ENCODE measurements at places on chromosomes 11 and 22.
A peak's percentile ranks its signal among the peaks of the same experiment; 100 is the strongest.

- DNase-seq = no peak
These were observed 38.6 kb upstream of the CARS1 start for GRCh38 chr11:3095712-3096361.

GRCh38 chr11:35126000-35126878 lies 12.7 kb upstream of the CD44 start:
- peak; percentile 57 for DNase-seq

- no peak for DNase-seq
These were observed 6.1 kb downstream of the CARNS1 start for GRCh38 chr11:67421430-67422031.

- DNase-seq = no peak
These were observed 106.7 kb upstream of the OR9G4 start for GRCh38 chr11:56855217-56855616.

- no peak for DNase-seq
These were observed 4.0 kb downstream of the JAM3 start for GRCh38 chr11:134072844-134073243.

- DNase-seq = no peak
These were observed 11.4 kb upstream of the KCNJ1 start for GRCh38 chr11:128878455-128878854.

DNA sequence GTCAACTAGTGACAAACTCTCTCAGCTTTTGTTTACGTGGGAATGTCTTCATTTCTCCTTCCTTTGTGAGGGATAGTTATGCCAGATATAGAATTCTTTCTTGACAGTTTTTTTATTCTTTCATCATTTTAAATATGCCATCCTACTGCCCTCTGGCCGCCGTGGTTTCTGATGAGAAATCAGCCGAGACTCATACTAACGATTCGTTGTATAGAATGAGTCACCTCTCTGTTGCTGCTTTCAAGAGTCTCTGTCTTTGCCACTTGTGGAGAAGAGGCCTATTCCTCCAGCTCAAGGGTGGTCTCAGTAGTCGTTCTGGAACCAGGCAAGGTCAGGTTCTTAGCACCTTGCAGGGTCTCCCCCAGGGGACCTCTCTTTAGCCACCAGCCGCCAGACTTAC lies 8.0 kb downstream of the MYO7A start:
- no peak for DNase-seq

DNA sequence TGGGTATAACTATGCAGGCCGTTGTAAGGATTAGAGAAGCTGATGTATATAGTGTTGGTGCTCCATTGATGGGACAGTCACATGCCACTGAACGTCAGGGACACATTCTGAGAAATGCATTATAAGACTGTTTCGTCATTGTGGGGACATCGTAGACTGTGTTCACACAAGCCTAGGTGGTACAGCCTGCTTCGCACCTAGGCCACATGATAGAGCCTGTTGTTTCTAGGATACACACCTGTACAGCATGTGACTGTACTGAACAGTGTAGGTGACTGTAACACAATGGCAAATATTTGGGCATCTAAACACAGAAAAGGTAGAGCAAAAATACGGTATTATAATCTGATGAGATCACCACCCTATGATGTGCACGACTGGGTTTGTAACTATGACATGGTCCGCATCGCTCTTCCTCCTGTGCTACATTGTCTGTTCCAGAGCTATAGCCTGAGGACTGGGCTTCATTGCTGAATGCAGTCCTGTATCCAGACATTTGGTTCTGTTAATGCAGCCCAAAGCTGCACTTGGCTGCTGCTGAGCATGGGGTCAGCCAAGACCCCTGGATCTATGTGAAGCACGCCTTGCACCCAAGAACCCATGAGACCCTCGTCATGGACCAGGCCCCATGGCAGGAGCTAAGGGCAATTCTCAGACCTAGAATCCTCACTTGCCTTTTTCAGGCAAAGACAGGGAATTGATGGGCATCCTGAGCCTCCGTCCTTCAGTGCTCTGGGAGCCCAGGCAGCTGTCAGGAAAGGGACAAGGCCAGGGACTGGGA lies 51.1 kb upstream of the THY1 start:
- DNase-seq = no peak

DNA sequence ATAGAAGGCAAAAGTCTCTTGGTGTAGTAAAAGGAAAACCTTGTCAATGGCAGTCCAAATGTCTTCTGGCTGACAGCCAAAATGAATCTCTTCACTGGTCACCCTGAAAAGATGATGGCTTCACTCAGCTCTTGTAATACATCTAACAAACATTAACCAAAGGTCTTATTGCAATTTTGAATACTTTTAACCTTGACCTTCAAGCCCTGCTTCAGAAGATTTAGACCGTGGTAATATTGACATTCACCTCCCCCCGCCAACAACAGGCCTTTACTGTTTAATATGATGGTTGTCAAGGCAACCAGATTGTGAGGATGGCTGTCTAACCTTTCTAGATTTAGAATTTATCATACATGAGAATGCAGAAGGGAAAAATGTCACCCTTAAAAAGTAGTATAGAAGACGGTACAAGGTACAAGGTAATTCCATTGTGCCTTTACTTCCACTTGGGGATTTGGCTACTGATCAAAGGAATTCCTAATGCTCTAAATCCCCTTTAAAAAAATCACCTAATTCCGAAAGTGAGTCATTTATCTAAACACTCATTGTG lies 342.3 kb downstream of the LARGE1 start:
- no peak for DNase-seq

DNA sequence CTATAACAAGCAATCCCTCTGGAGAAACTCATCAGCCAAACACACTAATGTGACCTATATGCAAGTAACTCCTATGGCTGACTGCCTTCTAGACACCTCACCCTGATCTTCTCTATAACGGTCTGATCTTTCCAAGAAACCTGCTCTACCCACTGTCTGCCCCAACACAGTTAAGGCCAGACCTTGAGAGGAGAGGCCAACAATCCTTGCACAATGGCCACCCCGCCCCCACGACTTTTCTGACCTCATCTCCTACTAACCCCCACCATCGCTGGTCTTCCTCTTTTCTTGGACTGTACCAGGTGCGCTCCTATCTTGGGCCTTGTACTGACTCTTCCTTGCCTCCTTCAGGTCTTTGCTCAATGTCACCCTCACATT lies 12.5 kb downstream of the HIRA start:
- no peak for DNase-seq

Data from activated naive CD8-positive, alpha-beta T cell treated with anti-CD3 and anti-CD28 coated beads, Interleukin-2, amount 50 U/mL, for 24 hours (primary cell).